ENCODE measurements at places on chromosomes 7 and 10.

- peak; percentile 85 for DNase-seq
These were observed 81.9 kb upstream of the CALN1 start for GRCh38 chr7:72493850-72494661.

DNA sequence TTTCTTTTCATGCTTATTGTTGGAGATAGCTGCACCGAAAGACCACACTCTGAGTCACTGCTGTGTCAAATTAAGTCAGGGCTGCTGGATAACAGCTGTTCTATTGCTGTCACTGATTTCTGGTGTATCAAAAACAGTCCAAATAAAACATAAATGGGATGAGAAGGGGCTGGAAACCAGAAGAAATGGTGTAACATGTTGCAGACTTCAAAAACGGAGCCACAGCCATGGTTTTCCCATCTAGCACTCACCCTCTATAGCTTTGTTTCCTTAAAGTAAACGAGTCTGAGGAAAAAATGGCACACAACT lies 103.3 kb upstream of the DIP2C start:
- DNase-seq: no peak

GRCh38 chr10:88113232-88113631 lies 249.8 kb downstream of the PTEN start:
- DNase-seq: no peak

GRCh38 chr10:28722065-28722803 lies 44.9 kb downstream of the BAMBI start:
- peak; percentile 53 for DNase-seq

DNA sequence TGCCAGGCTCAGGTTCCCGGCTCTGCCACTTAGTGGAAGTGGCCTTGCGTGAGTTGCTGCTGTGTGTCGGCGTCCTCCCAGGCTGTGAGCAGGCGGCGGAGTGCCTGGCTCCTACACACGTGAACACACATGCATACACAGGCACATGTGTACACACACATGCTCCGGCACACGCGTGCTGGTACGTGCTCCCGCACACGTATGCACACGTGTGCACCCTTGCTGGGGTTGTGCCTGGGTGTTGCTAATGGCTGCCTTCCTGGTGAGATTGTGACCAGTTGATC lies 107.6 kb downstream of the INPP5A start:
- DNase-seq: no peak

GRCh38 chr7:132140341-132140740 lies 435.9 kb downstream of the PLXNA4 start:
- no peak for DNase-seq

DNA sequence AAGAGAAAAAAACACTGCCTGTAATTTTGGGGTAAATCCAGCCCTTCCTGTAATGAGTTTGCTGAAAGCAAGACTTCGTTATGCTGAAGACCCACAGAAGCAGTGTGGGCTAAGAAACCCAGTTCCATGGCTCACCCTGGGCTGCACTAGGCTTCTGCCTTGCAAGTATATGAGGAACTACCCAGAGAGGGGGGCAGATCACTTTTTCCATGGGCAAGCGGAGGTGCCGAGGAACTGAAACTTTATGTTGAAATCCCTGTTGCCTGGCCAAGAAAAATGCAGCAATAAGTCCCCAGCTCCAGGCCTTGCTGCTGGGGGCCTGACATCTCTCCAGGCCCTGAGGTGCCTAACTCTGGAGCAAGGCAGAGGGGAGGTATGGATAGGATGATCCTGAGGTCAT lies 8.5 kb downstream of the RASSF4 start:
- DNase-seq: no peak

- peak; percentile 81 for DNase-seq
These were observed at the start of gene ITGB8 for GRCh38 chr7:20330239-20330927. Gene ITGB8, plus strand, starts transcription at chr7:20330900. Its CDS starts 907 bp downstream, at chr7:20331807.

DNA sequence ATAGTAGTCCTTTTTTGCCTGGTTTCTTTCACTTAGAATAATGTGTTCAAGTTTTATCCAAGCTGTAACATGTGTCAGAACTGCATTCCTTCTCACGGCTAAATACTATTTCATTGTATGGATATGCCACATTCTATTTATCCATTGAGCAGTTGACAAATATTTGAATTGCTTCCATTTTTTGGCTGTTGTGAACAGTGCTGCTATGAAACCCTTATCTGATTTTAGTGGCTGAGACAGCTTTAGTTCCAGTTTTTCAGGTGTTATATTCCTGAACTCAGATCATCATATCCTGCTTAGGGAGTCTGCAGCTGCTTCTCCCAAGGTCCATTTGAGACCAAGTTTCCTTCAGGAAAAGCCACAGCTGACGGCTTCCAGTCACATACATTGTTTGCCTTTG lies 339.2 kb downstream of the GRID1 start:
- DNase-seq: no peak

GRCh38 chr10:6601246-6601805 lies 21.2 kb upstream of the PRKCQ start:
- no peak for DNase-seq

DNA sequence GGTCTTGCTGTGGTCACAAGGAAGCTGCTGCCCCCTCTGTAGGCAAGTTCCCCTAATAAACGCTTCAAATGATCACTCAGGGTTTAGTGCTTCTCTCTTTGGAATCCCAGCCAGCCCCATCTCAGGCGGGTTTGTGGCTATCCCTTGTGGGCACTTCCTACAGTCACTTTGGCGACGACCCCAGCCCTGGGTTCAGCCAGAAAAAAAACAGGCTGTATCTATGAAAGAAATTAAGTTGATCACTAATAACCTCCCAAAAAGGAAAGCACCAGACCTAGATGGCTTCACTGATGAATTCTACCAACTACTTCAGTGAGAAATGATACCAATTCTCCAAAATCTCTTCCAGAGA lies 208.2 kb downstream of the MAD1L1 start:
- DNase-seq: no peak

DNA sequence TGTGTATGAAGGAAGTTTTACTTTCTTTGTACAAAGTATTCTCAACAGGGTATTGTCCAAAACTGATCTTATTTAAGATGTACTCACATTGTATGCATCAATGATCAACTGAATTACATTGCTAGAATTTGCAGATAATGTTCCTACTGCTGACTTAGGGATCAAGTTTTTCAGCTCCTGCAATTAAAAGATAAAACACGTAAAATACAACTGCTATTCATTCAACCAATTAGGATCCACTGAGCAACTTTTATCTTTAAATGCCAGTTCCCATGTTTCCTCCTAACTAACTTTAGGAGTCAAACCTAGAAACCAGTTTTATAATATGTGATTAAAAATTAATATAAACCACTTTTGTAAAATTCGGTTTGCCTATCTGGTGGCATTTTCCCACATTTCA lies 35.9 kb downstream of the ITGB1 start:
- DNase-seq: no peak

DNA sequence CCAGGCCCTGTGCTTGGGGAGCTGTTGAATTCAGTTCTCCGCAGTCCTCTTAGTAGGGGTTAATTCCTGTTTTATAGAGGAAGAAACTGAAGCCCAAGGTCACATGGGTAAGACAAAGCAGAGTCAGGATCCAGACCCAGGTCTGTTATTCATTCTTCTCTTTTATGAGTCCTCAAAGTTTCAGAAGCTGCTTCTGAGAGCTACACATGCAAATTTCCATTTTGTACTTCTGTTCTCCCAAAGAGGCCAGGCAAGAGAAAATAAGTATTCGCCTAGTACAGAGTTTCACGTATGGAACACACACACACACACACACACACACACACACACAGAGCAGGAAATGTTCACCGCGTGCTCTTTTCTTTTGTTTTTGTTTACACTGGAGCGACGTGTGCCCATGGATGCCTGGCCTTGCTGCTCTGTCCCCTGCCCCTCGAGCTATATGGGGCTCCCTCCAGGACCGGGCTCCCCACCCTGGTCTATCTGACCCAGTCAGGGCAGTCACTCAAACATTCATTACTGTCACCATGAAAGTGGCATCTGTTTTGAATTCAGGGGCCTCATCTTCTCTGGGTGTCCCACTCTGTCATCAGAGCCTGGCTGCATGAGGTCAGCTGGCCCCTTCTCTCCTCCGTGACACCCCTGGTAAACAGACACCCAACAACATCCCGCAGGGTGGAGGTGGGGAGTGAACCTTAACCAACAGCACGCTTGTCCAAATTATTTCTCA lies 84.4 kb downstream of the TNS3 start:
- no peak for DNase-seq

GRCh38 chr7:82164813-82165212 lies 278.8 kb downstream of the CACNA2D1 start:
- DNase-seq: no peak

- no peak for DNase-seq
These were observed 552.5 kb downstream of the TYW1 start for GRCh38 chr7:67549126-67549525.

DNA sequence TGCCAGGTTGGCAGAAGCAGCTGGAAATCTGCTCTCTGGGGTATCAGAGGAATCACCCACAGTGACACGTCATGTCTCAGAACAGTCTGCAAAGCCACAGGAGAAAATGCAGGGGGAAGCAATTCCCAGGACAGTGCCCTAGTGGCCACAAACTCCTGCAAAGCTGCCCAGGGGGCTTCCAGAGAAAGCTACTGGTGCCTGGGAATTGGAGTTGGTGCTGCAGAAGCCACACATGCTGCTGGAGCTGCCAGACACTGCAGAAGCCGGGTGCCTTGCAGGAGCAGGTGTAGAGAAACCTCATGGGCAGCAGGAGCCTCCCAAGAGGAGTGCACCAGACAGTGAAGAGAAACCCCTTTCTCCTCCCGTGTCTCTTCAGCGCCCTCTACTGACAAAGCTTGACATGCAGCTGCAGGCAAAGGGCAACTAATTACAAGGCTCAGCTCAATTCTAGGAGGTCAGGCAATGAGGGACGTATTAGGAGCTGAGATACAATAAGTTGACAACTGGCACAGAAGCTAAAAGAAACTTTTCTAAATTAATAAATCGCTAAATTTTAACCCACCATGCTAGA lies 30.2 kb upstream of the NUB1 start:
- DNase-seq: no peak

- no peak for DNase-seq
These were observed 109.1 kb upstream of the EFCAB10 start for GRCh38 chr7:105690325-105690945.

GRCh38 chr10:78547397-78547796 lies 513.7 kb downstream of the RPS24 start:
- DNase-seq: no peak
